ENCODE measurements at places on chromosomes 7 and 10.

- DNase-seq = no peak
Measured at GRCh38 chr10:80167471-80168161, 35.1 kb downstream of the PLAC9 start.

DNA sequence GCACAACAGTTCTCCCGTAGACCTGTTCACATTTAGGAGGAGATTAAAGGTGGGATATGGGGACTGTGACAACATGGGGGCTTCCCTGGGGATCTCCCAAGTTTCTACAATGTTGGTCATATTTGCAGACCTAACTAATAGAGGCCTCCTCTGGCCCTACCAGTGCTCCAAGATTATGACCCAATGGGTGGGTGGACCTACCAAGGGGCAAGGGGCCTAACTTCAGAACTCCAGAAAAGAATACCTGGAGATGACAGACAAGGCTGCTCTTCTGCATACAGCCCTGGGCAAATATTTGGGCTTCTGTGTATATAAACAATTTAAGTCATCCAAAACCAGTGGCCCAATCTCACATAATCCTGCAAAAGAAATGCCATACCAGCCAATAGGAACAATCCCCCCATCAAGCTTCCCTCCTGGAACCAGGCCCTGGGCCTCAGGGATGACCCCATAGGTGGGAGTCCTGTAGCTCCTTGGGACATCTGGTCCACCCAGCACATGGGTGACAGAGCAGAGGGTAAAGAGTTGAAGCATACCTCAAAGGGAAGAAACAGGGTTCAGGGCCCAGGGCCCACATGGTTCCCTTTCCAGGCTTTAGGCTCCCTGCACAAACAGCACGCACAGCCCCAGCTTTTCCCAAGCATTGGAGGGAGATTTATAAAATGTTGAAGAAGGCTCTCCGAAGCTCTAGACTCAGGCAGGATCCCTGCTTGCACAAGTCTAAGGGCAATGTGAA lies 86.1 kb upstream of the CHST15 start:
- no peak for DNase-seq

DNA sequence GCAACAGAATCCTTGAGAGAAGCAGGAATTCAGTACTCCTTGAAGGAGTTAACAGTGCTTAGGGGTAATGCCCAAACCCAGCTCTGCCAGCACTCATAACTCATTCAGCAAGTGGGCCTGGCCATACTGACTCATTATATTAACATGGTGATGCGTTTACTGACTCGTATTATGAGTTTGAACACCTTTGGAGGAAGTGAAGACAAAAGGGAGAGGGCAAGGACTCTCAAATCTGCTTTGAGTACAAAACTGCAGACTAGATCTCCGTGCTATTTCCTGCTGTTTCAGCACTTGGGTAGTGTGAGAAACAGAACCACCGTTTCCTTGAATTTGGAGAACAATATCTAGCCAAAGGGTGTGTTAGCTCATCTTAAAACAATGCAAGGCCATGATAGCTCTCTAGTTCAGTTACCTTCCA lies 30.8 kb downstream of the SLC16A9 start:
- no peak for DNase-seq

DNA sequence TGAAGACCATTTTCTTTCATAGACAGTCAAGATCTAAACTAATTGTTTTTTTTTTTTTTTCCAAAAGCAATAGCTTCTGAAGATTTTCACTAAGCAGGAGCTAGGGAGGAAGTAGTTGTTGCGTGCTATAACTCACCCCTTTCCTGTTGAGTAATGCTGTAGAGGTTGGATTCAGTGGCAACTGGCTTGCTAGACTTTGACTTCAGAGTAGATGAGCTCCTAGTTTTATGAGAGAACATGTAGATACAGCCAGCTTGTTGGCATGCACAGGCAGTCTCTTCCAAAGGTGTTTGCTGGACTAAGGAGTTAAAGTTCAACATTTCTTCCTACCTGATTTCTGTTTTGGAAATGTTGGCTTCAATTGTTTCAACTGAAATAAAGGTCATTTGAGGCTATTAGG lies 66.2 kb upstream of the MXI1 start:
- peak; percentile 6 for DNase-seq

- peak; percentile 81 for DNase-seq
Measured at GRCh38 chr7:50739744-50740435, 42.8 kb downstream of the GRB10 start.

- DNase-seq = no peak
Measured at GRCh38 chr7:30851651-30852307, 59.9 kb upstream of the AQP1 start.

- DNase-seq = no peak
Measured at GRCh38 chr10:96896884-96897589, 64.9 kb downstream of the LCOR start.

GRCh38 chr7:151845412-151846205 lies 31.3 kb downstream of the PRKAG2 start:
- DNase-seq = no peak

DNA sequence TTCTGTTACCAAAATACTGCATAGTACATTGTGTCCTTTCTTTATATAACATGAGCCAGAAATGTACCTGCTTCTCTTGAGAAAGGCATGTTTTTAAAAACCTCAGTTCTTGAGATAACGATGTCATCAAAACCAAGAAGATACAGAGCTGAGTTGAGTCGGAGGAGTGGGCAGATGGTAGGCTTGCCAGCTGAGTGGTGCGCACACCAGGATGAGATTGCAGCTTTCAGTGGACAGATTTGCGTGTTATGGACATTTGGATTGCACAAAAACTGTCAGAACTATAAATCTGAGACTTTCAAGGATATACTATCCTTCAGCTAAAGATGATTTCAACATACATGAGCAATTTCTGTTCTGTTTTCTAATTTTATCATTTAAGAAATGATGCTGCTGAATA lies 25.0 kb downstream of the PRKAR2B start:
- DNase-seq = no peak

GRCh38 chr7:127791446-127792189 lies 139.6 kb downstream of the SND1 start:
- DNase-seq = no peak

GRCh38 chr7:99137411-99138180 lies 6.3 kb downstream of the SMURF1 start:
- no peak for DNase-seq
